ENCODE measurements at places on chromosomes 4 and X. TPM values are rescaled to one million over a fixed set of nuclear protein-coding genes. Genes with fewer than 3 reads are reported as not detected.

Gene ACSL4
- 246 TPM for total RNA-seq

Gene QRFPR
- total RNA-seq = not detected

Gene GASK1B
- 168 TPM for total RNA-seq

Gene PPEF1
- 0.85 TPM for total RNA-seq

Gene DIAPH2
- total RNA-seq = 11.6 TPM

Gene SULT1B1
- total RNA-seq = under 0.01 TPM

Gene EXOC1L
- not detected for total RNA-seq

Gene HPGD
- total RNA-seq = 0.09 TPM

Gene GYPE
- total RNA-seq = 0.74 TPM

Gene FAM9B
- not detected for total RNA-seq

Gene UGT2B17
- total RNA-seq = not detected

Gene PGK1
- total RNA-seq = 275 TPM

Gene GYPA
- not detected for total RNA-seq

Gene GEMIN8
- 21.2 TPM for total RNA-seq

Measured in smooth muscle cell of bladder (primary cell).